Colonic mucosa (tissue), 4 donors: ENCODE measurements at places on chromosomes 7 and 10. TPM values are rescaled to one million over a fixed set of nuclear protein-coding genes. Genes with fewer than 3 reads are reported as not detected.

- no peak for DNase-seq
Observed at GRCh38 chr10:57849691-57850357, 417.9 kb downstream of the IPMK start.

DNA sequence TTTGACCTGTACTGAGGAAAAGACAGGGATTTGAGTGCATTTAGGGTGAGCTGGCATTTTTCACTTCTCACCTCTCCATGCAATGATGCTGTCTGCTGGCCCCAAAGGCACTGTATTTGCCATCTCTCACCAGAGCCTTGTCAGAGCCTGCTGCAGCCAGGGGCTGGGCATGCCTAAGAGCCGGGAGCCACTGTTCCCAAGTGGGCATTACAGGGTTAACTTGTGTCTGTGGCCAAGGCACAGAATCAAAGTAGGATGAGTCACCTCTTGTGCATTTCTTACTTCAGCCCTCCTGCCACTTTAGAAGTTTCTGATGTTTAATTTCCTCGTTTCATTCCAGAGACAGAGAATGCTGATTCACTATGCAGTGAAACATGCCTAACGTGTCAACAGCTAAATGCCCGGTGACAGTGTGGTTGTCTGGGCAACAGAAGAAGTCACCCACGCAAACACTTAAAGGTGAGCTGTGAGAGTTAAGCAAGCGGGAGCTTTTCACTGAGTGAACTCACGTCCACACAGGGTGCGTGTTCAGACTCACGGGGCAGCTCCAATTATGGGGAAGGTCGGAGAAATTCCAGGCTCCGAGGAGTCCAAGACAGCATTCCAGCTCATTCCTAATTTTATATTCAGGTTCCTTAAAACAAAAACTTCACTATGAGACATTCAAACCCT, 57.1 kb upstream of the IGFBP3 start:
- peak; percentile 16 for DNase-seq

GRCh38 chr10:61592581-61592980, 70.1 kb upstream of the CABCOCO1 start:
- no peak for DNase-seq

DNA sequence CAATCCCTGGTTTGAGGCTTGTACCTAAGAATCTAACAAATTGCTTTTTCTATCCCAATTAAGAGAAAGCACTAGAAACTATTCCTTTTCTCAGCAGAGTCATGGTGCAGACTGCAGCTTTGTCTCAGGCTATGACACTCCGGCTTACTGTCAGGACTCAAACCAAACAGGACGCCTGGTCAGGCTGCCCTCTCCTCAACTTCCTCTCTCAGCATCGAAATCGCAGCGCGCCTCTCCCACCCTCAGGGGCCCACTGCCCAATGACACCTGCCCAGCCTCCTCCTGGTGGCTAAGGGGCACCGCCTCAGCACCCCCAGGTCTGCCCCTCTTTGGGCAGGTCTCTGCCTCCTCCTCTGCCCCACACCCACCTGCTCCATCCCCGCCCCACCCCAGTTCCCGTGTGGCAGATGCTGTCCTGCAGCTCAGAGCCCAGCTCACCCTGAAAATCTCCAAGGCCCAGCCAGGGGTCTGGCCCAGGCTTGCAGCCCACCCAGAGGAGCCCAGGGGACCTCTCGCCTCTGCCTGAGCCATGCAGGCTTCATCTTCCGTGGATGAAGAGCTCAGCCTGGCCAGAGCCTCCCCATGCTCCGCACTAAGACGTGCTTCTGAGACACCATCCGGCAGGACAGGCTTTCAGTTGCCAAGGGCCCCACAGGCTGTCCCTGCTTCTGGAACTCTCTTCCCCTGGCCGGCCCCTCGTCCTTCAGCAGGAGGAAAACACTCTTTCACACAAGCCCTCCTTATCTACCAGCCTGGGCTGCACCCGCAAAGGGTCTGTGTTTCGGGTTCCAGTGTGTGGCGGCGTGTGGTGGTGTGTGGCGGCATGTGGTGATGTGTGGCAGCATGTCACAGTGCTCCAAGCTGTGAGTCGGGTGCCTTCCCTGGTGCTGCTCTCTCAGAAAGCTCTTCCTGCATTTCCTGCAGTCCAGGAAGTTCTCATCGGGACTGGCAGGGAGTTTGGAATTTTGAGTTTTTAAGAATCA, 16.4 kb upstream of the PTPRN2 start:
- DNase-seq, result no peak

GRCh38 chr7:100546926-100547800, 8.2 kb downstream of the AGFG2 start:
- no peak for DNase-seq

GRCh38 chr7:28580665-28581064, 168.3 kb downstream of the CREB5 start:
- DNase-seq, result no peak

DNA sequence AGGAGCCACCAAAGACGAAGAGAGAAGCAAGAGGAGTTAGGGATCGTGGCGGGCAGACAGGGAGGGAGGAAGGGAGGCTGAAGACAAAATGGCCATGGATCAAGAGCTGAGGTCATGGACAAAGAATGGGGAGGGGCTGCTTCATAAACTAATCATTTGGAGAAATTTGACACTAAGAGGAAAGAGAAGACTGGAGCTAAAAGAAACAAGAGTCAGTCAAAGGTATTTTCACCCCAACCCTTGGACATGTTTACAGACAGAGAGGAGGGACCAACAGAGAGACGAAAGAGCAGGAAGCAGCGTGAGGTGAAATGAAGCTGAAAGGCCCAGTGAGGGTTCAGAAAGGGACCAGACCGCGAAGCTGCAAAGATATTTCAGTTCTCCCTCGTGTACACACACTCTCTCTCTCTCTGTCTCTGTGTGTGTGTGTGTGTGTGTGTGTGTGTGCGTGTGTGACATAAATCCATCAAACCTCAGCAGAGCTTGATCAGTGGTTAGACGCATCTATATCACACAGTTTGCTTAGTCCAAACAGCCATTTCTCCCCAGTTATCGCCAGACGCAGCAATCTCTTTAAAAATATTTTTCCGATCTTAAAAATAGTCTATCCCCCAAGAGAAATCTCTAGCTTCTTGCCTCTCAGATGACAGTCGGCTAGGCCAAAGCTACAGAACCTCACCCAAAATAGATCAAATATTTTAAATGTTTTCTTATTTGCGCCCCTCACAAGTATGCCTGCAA, 12.5 kb upstream of the CALD1 start:
- no peak for DNase-seq

GRCh38 chr10:91251430-91252056, 31.1 kb downstream of the PCGF5 start:
- peak; percentile 49 for DNase-seq

DNA sequence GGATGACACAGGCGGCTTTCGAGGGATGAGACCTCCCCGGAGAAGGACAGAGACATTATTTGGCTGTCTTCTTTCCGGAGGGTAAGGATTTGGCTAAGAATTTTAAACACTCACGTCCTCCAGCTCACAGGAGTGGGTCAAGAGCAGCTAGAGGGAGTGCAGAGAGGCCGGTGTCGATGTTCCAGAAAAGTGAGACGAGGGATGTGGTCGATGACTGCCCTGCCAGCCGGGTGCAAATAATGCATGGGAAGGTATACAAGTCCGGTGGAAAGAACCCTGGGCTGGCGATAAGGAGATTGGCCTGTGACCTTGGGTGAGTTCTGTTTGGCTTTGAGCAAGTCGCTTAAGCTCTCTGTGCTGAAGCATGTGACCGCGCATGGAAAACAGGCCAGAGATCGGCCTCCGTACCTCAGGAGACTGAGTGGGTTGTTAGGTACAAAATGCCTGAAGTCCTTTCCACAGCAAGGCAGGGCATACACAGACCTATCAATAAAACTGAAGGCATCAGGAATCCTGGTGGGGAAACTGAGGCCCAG, 149.1 kb downstream of the UBE2H start:
- no peak for DNase-seq

Gene ADCK2
- 40.6 TPM for total RNA-seq
